ENCODE measurements at places on chromosomes 16 and 17.
A peak's percentile ranks its signal among the peaks of the same experiment; 100 is the strongest.

GRCh38 chr17:67246653-67247415 is 1.8 kb upstream of the HELZ start:
- DNase-seq, result peak; percentile 22
- peak overlapping the region; percentile 92 for H3K27ac ChIP-seq
- H3K27me3 ChIP-seq, result no peaks in the 10 kb centered on the region
- peak overlapping the region; percentile 87 for H3K4me3 ChIP-seq
- H3K4me1 ChIP-seq, result peaks cover 40% of the 10 kb centered on the region

GRCh38 chr17:10463402-10463801 is 6.0 kb downstream of the MYH4 start:
- H3K27ac ChIP-seq, result no peak overlapping the region
- no peaks in the 10 kb centered on the region for H3K36me3 ChIP-seq
- peaks cover 68% of the 10 kb centered on the region for H3K27me3 ChIP-seq
- H3K4me3 ChIP-seq, result no peak overlapping the region
- no peak for DNase-seq

DNA sequence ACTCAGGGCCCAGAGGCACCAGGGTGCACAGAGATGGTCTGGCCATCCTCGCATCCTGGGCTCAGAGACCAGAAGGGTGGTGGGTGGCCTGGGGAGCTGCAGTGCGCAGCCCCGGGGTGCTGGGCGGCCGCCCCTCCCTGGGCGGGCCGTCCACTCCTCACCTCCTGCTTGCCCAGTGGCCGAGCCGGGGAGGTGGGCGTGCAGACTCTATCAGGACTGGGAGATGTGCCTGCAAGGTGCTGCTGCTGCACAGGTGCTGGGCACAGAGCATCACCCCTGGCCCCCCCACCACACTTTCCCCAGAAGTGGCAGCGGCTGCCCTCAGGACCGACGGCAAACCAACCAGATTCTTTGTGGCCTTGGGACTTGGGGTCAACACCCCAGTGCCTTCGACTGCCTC is at the start of gene SCN4A:
TSS of gene SCN4A (minus strand) at position 123 of the 400 bp plus-strand sequence. CDS start at position 46, 77 bp downstream.
- no peak within 1 kb of the TSS for H3K27ac ChIP-seq
- no peak within 1 kb of the TSS for H3K4me3 ChIP-seq
- peaks cover 16% of the 10 kb centered on the region for H3K4me1 ChIP-seq
- DNase-seq, result no peak
- peaks cover 15% of the 10 kb centered on the region for H3K27me3 ChIP-seq
- no peaks in the 10 kb centered on the region for H3K36me3 ChIP-seq

DNA sequence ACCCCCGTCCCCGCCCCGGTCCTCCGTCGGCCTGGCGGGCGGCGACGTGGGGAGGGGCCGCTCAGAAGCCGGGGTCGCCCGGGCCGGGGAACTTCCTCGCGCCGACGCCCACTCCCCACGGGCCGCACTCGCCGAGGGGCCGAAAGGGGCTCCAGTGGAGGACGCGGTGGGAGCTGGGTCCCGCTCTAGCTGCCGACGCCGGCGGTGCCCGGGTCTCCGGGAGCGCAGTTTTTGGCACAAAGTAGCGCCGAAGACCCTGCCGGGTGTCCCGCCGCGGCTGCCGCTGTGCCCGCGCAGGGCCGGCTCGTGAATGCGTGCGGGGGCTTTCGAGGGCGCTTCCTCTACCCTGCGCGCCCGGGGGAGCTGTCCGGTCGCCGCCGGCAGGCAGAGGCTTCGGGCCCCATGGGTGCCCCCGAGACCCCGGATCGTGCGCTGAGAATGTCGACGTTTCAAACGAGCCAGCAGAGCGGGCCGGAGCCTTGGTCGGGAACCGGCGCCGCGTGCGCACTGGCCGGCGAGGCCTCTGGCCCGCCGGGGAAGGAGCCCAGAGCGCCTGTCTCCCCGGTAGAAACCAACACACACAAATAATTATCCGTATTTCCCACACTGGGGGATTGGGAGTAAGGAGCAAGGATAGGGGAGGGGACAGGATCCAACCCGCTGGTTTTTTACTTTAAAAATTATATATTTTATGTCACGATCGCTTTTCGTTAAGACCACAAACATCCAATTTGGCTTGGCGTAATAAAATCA is 46.6 kb upstream of the SLC38A10 start:
- no peak overlapping the region for H3K27ac ChIP-seq
- H3K36me3 ChIP-seq, result peaks cover 9% of the 10 kb centered on the region
- peaks cover 54% of the 10 kb centered on the region for H3K27me3 ChIP-seq
- peaks cover 15% of the 10 kb centered on the region for H3K4me1 ChIP-seq

DNA sequence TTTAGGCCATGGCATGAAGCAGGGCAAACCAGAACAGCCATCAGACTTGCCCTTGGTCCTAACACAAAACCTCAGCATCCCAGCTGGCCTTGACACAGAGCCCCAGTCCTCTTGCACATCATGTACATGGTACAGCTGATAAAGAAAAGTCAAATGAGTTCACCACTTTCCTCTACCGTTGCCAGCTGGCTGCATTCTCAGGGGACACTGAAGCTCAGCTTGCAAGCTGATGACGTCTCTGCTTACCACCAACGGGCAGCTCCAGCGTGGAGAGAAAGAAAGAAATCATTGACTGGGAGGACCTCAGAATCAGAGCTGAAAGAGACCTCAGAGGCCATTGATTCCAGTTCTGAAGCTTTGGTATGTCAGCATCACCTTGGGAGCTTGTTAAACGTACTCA is 80.7 kb upstream of the CES5A start:
- DNase-seq, result no peak
- no peaks in the 10 kb centered on the region for H3K4me1 ChIP-seq
- H3K36me3 ChIP-seq, result no peaks in the 10 kb centered on the region
- no peak overlapping the region for H3K4me3 ChIP-seq
- peaks cover 38% of the 10 kb centered on the region for H3K27me3 ChIP-seq
- no peak overlapping the region for H3K27ac ChIP-seq

DNA sequence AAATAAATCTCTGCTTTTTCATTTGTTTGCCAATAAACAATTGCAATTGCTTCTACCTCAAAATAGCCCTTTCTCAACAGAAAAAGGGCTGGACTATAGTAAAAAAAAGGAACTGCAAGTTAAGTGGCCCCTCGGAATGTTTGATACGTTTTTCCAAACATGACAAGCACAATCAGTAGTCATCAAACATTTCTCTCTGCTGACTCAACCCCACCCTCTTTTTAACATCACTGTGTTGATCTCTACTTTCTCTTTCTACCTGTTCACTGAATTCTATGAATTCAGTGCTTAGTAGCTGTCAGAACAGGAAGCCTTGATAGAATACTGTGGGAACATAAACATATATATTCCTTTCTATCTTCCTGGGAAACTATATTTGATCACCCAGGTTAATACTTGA is 116.5 kb upstream of the AXIN2 start:
- H3K4me3 ChIP-seq, result no peak overlapping the region
- DNase-seq, result no peak
- H3K4me1 ChIP-seq, result no peaks in the 10 kb centered on the region
- H3K36me3 ChIP-seq, result no peaks in the 10 kb centered on the region

GRCh38 chr17:11388054-11388453 is 147.0 kb downstream of the SHISA6 start:
- no peaks in the 10 kb centered on the region for H3K4me1 ChIP-seq
- peaks cover 2% of the 10 kb centered on the region for H3K36me3 ChIP-seq
- no peak overlapping the region for H3K4me3 ChIP-seq
- no peak for DNase-seq
- no peak overlapping the region for H3K27ac ChIP-seq

GRCh38 chr17:48477221-48477620 is 47.2 kb upstream of the SKAP1 start:
- H3K27ac ChIP-seq, result no peak overlapping the region
- no peaks in the 10 kb centered on the region for H3K27me3 ChIP-seq
- DNase-seq, result no peak
- H3K36me3 ChIP-seq, result no peaks in the 10 kb centered on the region

GRCh38 chr16:53950677-53951076 is 246.7 kb downstream of the FTO start:
- H3K27ac ChIP-seq, result no peak overlapping the region
- H3K4me1 ChIP-seq, result peaks cover 27% of the 10 kb centered on the region

GRCh38 chr17:40323391-40324381 is 14.7 kb downstream of the RARA start:
- H3K27me3 ChIP-seq, result no peaks in the 10 kb centered on the region
- peaks cover 77% of the 10 kb centered on the region for H3K36me3 ChIP-seq
- peak; percentile 59 for DNase-seq
- H3K4me3 ChIP-seq, result peak overlapping the region; percentile 79
- peak overlapping the region; percentile 96 for H3K27ac ChIP-seq

DNA sequence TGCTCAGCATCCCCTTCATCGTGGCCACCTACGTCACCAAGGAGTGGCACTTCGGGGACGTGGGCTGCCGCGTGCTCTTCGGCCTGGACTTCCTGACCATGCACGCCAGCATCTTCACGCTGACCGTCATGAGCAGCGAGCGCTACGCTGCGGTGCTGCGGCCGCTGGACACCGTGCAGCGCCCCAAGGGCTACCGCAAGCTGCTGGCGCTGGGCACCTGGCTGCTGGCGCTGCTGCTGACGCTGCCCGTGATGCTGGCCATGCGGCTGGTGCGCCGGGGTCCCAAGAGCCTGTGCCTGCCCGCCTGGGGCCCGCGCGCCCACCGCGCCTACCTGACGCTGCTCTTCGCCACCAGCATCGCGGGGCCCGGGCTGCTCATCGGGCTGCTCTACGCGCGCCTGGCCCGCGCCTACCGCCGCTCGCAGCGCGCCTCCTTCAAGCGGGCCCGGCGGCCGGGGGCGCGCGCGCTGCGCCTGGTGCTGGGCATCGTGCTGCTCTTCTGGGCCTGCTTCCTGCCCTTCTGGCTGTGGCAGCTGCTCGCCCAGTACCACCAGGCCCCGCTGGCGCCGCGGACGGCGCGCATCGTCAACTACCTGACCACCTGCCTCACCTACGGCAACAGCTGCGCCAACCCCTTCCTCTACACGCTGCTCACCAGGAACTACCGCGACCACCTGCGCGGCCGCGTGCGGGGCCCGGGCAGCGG is 3.2 kb downstream of the UTS2R start:
- H3K27me3 ChIP-seq, result peaks cover 51% of the 10 kb centered on the region
- no peak overlapping the region for H3K4me3 ChIP-seq
- no peak overlapping the region for H3K27ac ChIP-seq
- DNase-seq, result no peak
- peaks cover 2% of the 10 kb centered on the region for H3K36me3 ChIP-seq

- peaks cover 2% of the 10 kb centered on the region for H3K27me3 ChIP-seq
- no peak overlapping the region for H3K27ac ChIP-seq
- no peak for DNase-seq
- H3K4me1 ChIP-seq, result peaks cover 18% of the 10 kb centered on the region
Observed at GRCh38 chr17:27888945-27889344, 4.2 kb downstream of the LYRM9 start.

DNA sequence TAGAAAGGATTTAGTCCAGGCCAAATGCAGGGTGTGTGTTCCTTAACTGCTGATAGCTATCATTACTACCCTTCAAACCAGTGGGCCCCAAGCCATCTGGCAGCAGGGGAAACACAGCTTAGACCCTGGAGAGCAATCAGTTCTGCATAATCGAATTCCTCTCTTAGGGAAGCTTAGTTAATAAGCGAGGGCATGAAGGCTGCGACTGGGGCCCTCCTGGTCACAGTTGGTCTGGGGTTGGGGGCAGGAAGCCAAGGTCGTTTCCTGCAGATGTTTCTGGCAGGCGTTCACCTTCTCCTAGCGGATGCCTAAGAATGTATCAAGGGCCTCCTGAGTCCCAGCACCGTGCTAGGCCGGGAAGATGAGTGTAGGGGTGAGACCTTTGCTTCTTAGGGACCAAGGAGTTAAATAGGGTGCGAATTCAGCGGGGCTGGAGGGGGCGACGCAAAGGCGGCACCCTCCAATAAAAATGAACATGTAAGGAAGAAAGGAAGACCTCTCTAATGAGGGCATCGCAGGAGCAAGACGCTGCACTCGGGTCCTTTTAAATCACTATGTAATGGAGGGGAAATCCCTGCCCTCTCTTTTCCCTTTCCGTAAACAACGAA is 16.5 kb upstream of the EEF2K start:
- peak overlapping the region; percentile 82 for H3K4me3 ChIP-seq
- peak overlapping the region; percentile 99 for H3K27ac ChIP-seq

DNA sequence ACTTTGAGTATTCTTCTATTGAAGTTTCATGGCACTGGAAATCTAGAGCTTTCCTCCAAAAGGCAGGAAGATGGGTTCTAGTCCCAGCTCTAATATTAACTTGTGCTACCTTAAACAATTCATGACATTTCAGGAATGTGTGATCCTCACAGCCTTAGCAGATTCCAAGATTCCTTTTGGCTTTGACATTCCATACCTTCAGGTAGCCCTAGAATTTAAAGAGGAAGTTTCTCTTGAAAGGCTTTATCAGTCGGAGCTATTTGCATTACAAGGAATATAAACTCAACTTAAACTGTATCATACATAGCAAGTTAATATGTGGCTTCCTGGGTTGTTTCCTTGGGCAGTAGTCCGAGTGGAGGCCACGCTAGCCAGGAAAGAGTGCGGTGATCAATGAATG is 330.0 kb downstream of the SHISA9 start:
- no peak for DNase-seq
- H3K27me3 ChIP-seq, result no peaks in the 10 kb centered on the region
- no peak overlapping the region for H3K4me3 ChIP-seq
- H3K27ac ChIP-seq, result no peak overlapping the region
- H3K36me3 ChIP-seq, result no peaks in the 10 kb centered on the region

- peaks cover 8% of the 10 kb centered on the region for H3K27me3 ChIP-seq
- H3K4me3 ChIP-seq, result no peak overlapping the region
- no peaks in the 10 kb centered on the region for H3K36me3 ChIP-seq
- H3K4me1 ChIP-seq, result no peaks in the 10 kb centered on the region
Observed at GRCh38 chr16:67301080-67301782, 21.9 kb downstream of the PLEKHG4 start.

DNA sequence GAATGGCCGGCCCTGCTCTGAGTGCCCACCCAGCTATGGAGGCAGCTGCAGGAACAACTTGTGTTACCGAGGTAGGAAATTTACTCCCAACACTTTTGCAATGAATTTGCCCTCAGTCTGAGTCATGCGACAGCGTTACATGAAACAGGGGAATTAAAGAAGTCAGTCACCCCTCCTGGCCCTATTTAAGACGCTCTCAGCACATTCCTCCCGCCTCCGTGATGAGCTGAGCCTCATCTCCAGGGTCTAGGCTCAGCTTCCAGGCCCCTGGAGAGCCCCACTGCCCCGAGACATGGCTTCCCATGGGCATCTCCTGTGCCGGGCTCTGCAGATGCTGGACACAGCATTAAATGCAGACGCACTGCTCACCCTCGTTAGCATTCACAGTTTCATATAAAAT is 35.0 kb downstream of the CRISPLD2 start:
- H3K36me3 ChIP-seq, result no peaks in the 10 kb centered on the region
- no peak overlapping the region for H3K27ac ChIP-seq
- no peak overlapping the region for H3K4me3 ChIP-seq
- peaks cover 56% of the 10 kb centered on the region for H3K27me3 ChIP-seq
- H3K4me1 ChIP-seq, result no peaks in the 10 kb centered on the region
- DNase-seq, result no peak

- H3K4me1 ChIP-seq, result peaks cover 5% of the 10 kb centered on the region
- DNase-seq, result no peak
- H3K27ac ChIP-seq, result peak overlapping the region; percentile 64
- no peaks in the 10 kb centered on the region for H3K27me3 ChIP-seq
Observed at GRCh38 chr16:81883235-81883634, 104.1 kb downstream of the PLCG2 start.
